ENCODE measurements at places on chromosomes 6 and 20. TPM values are rescaled to one million over a fixed set of nuclear protein-coding genes. Genes with fewer than 3 reads are reported as not detected.

- no peak for DNase-seq
Measured at GRCh38 chr20:13042458-13042794, 33.7 kb downstream of the SPTLC3 start.

Gene DYNLT1
- total RNA-seq = 70.9 TPM

DNA sequence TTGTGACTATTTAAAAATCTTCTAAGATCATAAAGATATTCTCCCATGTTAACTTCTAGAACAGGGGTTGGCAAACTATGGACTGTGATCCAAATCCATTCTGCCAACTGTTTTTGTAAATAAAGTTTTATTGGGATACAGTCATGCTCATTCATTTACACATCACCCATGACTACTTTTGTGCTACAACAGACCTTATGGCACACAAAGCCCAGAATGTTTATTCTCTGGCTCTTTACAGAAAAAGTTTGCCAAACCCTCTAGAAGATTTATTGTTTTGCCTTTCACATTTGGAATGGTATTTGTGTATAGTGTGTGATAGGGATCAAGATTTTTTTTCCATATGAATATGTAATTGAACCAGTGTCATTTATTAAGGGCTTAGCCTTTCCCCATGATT lies 341.7 kb downstream of the CD83 start:
- DNase-seq = no peak

Gene SPDEF
- total RNA-seq = not detected

Gene FILIP1
- not detected for total RNA-seq
